ENCODE measurements at places on chromosomes 16 and 17.
A peak's percentile ranks its signal among the peaks of the same experiment; 100 is the strongest.

DNA sequence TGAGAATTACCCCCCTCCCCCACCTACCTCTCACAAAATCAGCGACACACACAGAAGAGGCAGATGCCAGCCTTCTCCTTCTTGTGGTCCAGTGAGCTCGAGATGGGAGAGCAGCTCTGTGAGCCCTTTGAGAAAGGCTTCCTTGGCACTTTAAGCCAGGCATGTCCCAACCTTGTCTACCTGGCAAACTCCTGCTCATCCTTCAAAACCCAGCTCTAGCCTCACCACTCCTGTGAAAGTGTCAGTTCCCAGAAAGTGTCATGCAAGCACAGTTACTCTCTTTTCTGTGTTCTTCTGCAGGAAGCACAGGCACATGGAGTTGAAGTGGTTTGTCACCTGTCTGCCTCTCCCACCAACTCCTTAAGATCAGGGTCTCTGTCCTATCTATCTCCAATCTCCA lies 1.6 kb downstream of the TMEM98 start:
- no peak for DNase-seq

- peak; percentile 66 for DNase-seq
These were observed 772 bp downstream of the NTN1 start for GRCh38 chr17:9021992-9022572.

- no peak for DNase-seq
These were observed 83.1 kb downstream of the MYO1D start for GRCh38 chr17:32793841-32794240.

GRCh38 chr16:75143941-75144340 lies 4.4 kb upstream of the ZFP1 start:
- DNase-seq: no peak

DNA sequence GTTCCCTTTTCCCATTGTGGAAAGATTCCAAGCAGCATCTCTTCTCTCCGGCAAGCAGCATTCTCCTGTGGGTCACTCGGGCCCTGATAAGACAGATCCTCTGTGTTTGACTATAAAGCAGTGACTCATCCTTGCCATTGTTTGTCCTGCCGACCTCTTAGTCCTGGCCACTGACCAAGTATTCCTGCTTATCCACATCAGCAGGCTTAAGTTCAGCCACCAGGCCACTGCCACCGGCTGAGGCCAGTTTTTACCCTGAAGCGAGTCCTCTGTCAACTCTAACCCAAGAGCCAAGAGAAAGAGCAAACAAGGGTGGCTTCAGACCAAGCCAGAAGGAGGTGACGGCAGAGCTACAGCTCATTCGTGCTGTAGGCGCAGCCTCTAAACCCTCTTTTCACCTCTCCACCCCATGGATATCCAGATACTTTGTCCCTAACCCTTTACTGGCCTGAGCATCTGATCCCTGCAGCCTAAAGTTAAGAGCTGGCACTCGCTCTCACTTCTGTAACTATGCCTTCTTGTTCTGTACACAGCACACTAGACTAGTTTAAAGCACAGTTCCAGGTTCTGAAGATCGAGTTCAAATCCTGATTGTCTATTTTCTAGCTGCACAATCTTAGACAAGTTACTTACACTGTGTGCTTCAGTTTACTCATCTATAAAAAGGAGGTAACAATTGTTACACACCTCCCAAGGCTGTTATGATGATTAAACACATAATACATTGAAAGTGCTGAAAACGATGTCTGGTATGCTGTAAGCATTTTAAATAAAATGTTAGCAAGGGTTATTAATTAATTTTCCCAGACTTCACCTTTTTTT lies 31.0 kb downstream of the SOX9 start:
- DNase-seq: peak; percentile 64

DNA sequence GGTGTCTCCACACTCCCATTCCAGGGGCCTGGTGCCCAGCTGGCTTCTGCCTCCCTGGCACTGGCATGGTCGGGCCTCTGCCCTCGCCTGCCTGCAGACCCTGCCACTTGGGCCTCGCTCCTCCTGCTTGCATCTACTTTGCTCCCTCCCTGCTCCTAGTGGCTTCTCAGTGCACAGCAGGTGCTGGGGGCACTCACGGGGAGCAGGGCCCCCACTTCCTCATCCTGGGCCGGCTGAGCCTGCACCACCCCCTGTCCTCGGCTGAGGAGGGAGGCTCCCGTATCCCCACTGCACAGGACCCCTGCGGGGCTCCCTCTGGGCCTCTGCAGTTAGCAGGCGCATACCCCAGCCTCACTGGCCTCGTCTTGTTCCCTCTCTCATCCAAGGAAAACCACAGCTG lies 35.2 kb downstream of the CIBAR2 start:
- no peak for DNase-seq

GRCh38 chr17:30981531-30982519 lies 11.0 kb downstream of the RNF135 start:
- DNase-seq: no peak

GRCh38 chr17:44775838-44776621 lies 17.2 kb downstream of the ADAM11 start:
- DNase-seq: peak; percentile 97

DNA sequence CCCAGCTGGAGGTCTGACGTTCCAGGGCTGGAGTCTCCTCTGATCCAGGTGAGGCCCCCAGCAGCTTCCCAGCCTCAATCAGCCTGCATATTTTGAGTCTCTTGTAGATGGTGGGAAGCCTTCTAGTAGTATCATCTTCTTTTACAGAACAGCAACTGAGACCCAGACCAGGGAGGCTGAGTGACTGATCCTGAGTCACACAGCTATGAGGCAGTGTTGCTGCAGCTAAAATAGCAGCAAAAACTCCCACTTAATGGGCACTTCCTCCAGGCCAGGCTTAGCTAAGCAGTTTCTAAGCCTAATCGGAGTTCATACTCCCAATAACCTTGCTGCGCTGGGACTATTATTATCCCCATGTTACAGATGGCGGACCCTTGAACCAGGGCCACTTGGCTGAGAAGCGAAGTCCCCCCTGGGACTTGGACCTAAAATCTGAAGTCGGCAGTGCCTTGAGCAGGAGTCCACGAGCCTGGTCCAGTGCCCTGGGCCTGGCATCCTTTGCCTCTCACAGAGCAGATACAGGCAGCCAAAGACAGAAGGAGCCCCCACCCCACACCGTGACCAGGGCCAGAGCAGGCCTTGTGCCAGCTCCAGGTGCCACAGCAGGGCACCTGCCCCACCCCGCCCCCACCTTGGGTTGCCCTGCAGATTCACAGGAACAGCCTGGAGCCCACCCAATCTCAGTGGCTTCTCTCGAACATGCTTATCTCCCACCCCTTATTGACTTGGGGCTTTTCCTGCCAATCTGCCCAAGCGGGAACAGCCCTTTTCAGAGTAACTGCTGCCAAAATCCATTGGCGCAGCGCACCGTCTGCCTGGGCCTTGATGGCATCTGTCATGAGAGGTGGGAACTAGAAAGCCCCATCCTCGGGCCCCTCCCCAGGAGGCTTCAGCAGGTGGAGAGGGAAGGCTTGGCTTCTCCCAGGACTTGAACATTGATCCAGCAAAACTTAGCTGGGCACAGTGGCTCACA lies 65.1 kb downstream of the SOCS1 start:
- DNase-seq: no peak

DNA sequence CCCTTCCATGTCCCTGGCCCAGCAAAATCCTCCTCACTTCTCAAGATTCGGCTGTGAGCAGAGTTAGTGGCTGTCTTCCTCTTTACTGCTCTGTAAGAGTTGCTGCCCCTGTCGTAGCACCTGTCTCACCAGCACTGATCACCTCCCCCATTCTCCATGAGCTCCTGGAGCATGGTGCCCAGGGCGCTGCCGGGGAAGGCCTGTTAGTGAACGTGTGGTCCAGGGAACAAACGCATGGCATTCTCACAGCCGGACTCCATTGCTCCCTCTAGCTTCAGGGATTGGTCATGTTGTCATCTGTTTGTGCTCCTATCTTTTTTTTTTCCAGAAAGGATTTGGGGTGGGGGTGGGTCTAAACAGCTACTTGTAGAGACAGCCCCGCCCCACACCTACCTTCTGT lies 141.2 kb downstream of the CMIP start:
- no peak for DNase-seq

DNA sequence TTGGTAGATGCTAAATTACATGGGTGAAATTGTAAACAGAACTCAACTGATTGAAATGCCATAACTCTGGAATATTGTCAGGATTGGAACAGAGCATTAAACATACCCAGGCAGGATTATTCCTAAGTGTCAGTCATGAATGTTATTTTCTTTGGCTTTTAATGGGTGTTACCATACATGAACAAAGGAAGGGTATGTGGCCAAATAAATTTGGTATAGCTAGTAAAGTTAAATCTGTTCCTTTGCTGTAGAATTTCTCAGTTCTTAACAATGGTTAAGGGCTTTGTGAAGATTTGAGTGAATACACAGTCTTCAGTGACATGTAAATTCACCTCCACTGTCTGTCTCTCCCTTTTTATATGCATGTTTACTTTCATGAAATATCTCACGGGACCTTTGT lies 679.5 kb upstream of the CDH8 start:
- no peak for DNase-seq

DNA sequence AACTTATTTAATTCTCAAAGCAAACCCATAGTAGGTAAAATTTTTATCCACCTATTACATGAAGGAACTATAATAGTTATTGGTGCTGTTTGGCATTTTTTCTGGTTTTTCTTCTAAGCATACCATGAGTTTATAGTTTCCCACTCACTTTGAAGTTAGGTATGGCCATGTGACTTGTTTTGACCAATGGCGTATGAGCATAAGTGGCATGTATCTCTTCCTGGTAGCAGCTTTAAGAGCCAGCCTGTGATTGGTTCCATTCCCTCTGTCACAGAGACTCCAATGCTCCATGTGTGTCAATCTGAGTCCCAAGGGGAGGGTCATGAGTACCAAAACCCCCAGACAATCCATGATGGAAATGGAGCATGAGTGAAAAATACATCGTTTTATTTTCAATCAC lies 282.9 kb upstream of the N4BP1 start:
- no peak for DNase-seq

DNA sequence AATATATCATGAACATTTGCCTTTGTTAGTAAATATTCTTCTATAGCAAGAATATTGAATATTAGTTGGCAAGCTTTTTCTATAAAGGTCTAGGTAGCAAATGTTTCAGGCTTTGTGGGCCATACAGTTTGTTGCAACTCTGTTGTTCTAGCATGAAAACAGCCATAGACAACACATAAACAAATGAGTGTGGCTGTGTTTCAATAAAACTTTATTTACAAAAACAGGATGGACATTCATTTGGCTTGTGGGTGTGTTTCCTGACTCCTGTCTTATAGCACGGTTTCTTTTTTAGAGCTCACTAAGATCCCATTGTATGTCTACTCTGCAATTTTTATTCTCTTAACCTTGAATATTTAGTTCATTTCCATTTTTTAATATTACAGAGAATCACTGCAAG lies 39.0 kb downstream of the ARL4D start:
- no peak for DNase-seq

GRCh38 chr17:7561028-7561575 lies 617 bp upstream of the SENP3 start:
- peak; percentile 95 for DNase-seq

DNA sequence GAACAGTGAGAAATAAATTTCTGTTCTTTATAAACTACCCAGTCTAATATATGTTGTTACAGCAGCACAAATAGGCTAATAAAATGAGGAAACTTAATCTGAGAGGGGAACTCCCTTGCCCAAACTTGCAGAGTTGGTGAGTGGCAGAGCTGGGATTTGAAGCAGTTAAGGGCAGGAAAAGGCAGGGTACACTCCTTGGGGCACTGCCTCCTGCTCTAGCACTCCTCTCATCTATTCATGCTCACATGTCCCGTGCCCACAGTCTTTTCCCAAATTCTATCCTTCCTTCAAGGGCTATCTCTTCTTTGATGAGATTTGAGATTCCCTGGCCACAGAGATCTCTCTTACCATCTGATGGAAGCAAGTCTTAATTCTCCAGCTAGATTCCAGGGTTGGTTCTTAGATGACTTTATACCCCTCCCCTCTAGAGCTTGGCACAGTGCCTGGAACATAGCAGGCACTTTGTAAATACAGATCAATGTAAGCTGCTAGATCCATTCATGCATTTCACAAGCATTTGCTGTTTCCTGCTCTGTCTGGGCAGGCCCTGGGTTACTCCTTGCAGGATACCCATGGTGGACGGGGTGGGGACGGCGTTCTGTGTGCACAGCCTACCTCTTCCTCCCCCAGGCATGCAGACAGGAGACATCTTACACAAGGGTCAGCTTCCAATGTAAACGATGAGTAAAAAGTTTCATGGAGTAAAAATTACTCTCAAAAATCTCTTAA lies 39.2 kb upstream of the ABCC12 start:
- DNase-seq: no peak

DNA sequence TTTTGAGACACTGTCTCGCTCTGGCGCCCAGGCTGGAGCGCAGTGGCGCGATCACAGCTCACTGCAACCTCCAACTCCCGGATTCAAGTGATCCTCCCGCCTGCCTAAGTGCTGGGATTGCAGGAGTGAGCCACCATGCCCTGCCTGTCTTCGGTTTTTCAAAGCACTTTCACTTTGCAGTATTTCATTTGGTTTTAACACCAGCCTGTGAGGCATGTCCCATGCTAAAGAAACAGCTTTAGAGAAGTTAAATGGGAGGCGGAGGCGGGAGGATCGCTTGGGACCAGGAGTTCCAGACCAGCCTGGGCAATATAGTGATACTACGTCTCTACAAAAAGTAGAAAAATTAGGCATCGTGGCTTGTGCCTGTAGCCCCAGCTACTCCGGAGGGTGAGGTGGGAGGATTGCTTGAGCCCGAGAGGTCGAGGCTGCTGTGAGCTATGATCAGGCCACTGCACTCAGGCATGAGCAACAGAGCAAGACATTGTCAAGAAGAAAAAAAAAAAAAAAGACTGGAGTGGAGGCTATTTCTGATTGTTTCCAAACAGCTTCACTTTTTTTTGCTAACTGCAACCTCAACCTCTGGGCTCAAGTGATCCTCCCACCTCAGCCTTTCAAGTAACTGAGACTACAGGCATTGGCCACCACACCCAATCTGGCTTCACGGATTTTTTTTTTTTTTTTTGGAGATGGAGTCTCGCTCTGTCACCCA lies 1.3 kb downstream of the METTL23 start:
- no peak for DNase-seq

DNA sequence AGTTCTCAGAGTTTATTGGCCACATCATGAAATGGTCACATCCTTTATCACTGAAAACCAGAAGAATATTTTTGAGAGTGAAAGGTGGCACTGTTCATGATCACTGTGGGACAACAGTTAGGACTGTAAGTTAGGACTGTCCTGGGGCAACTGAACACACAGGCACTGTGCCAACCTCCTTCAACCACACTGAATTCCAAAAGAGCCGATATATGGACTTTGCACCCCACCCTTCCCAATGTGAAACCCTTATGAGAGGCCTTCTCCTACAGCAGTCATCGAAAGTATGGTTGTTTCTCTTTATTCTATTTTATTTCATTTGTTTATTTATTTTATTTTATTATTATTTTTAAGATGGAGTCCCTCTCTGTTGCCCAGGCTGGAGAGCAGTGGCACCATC lies 353.5 kb downstream of the TOX3 start:
- no peak for DNase-seq

GRCh38 chr17:8056232-8056975 lies 17.5 kb downstream of the ALOX15B start:
- DNase-seq: no peak

DNA sequence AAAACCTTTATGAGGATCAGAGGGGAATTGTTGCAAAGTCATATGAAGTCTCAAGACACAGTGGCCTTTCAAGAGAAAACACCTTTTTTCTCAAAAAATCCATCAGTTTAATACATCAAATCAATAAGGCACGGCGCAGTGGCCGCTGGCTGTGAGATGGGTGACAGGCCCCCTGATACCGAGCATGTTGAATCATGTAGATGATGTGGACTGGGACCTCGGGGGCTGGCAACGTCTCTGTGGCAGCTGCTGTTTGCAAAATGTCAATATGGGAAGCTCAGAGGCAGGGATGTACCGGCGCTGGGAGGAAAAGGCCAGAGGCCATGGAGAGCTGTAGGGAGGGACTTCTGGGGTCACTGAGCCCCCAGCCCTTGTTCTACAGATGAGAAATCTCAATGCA lies 169.1 kb downstream of the GSG1L start:
- no peak for DNase-seq
